ENCODE measurements at places on chromosomes 6 and 20.

- DNase-seq, result no peak
Measured at GRCh38 chr6:109039795-109040194, 54.9 kb downstream of the SESN1 start.

- no peak for DNase-seq
Measured at GRCh38 chr6:132465530-132466485, 47.1 kb downstream of the STX7 start.

DNA sequence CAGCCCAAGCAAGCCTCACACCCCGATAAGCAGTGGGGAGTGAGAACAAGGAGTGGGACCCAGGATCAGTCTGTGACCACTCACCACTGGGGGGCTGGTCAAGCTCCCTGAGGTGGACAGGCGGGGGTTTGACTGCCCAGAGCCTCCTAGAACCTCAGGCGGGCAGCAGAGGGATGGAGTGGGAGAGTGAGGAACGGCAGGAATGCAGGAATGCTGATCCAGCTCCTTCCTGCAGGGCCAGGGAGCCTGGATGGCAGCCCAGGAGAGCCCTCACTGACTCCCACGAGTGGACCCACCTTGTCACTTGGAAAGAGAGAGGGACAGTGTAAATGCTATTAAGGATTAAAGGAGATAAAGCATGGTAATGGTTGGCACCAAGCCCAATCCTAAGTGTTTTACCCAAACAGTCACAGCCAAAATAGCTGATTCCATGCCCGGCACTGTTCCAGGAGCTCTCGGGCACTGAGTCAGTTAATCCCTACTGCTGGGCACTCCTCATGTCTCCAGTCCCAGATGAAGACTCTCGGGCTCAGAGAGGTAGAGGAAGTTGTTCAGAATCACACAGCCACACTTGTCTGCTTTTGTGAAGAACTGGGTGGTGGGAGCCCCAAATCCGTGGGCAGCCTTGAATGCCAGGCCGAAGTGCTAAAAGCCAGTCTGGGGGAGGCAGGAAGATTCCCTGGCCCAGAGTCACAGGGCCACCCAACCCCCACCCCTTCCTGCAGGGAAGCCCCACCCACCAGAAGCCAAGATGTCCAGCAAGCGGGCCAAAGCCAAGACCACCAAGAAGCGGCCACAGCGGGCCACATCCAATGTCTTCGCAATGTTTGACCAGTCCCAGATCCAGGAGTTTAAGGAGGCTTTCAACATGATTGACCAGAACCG, 3.1 kb downstream of the MYL9 start:
- no peak for DNase-seq

DNA sequence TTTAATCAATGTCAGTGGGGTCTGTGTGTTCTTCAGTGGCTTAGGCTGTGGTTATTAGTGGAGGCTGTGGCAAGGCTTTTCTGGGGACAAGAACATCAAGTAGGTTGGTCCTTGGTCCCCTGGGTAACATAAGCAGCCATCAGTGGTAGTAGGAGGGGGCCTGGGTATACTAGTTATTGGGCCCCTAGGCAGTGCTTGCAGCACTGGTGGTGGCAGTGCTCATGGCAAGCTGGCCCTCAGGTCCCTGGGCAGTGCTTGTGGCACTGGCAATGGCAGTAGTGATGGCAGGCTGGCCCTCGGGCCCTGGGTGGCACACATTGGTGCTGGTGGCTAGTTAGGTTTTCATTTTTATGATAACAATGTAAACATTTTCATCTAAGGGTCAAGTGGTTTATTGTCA, 32.5 kb upstream of the MAS1 start:
- no peak for DNase-seq

DNA sequence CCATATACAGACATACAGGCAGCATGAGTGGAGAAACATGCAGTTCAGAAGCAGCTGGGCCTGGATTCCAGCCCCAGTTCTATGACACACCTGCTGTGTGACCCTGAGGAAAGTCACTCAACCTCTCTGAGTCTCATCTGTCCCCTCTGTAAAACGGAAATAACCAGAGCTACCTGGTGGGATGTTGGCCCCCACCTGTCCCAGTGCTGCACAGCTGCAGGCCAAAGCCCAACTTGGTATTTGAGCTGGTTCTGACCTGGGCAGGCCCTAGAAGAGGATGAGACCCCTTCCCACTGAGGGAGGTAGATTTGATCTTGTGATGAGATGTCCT, 55.5 kb downstream of the PPP1R16B start:
- DNase-seq, result no peak

GRCh38 chr20:9555781-9556180, 41.4 kb downstream of the LAMP5 start:
- DNase-seq, result no peak

DNA sequence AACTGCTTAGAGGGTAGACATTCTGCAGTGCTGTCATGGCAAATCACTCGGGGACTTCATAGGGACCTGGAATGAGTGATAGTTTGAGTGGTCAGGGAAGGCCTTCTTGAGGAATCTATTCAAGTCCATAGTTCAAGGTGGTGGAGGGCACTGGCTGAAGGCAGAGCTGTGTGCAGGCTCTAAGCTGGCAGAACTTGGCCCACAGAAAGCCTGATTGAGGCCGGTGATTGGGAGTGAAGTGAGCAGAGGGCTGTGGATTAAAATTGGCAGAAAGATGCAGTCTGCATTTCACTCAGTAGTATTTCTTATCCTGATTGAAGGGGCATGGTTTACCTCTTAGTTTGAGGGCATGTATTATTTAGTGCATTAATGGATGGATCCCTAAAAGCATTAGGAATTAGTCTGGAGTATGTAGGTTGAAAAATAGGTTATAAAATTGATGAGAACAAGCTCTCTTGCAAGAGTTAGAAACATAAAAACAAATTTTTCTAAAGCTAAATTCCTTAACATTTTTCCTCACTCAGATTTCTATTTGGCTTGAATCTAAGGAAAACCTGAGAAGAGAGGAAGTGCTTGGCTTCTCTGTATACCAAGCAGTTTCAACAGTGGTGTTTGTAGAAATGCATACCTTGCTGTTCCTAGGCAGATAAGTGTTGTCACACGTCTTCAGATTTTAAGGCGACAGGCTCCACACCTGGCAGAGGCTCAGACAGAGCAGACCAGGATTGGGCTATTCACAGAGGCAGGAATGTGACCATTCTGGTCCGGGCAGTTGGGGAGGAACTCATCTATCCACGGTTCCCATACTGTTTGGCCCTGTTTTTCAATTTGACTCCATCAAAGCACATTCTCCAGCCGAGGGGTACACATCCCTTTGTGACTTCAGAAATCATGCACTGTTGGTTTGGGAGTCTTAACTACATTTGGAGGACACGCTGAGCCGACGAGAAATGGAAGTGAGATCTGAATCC, 45.2 kb downstream of the UTRN start:
- DNase-seq, result no peak

- no peak for DNase-seq
Measured at GRCh38 chr20:32807706-32808105, 12.0 kb upstream of the MAPRE1 start.

DNA sequence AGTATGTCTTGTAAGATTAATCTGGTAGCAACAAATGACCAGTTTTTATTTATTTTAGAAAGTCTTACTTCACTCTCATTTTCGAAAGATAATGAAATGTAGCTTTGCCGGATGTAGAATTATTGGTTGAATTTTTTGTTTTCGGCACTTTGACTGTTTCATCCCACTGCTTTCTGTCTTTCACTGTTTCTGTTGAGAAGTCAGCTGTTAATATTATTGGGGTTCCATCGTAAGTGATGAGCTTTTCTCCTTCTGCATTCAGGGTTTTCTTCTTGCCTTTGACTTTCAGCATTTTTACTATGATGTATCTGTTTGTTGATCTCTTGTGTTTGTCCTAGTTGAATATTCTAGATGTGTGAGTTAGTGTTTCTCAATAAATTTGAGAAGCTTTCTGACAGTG, 383.4 kb downstream of the PAX1 start:
- DNase-seq, result no peak

GRCh38 chr20:35395728-35396127, 16.0 kb downstream of the UQCC1 start:
- no peak for DNase-seq

- no peak for DNase-seq
Measured at GRCh38 chr6:170095273-170095981, 195.5 kb downstream of the DLL1 start.

DNA sequence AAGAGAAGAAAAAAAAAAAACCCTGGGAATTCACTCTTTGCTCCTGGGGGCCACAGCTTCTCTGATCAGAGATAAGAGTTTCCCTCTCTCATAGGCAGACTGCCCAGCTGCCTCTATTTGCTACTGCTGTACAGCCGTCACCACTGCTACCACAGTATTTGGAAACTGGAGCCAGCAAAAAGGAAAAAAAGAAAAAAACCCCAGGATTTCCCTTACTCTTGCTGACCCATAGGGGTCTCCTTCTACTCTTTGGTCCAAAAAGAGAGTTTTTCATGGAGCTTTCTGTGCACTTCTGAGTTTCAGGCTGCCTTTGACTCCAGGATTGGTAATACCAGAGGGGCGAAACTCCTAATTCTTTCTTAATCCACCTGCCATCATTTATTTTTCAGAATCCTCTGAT, 89.7 kb downstream of the MDGA1 start:
- DNase-seq, result no peak

DNA sequence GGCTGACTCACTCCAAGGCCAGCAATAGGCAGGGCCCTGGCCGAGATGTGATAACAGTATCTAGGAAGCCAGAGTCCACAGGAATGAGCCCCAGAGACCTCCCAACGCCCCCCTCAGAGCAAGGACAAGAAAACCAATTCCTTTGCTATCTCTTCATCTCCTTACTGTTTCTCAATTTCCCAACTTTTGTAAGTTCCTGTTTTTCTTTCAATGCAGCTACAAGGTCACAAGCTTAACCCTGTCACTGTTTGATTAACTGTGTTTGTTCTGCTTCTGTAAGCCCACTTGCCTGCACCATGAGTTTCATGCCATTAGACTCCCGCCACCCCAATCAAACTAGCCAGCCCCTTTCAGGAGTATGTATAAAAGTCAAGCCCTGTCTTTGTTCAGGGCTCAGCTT, 3.5 kb downstream of the FKBP1C start:
- no peak for DNase-seq

GRCh38 chr6:89675949-89676748, 37.6 kb upstream of the LYRM2 start:
- no peak for DNase-seq

GRCh38 chr6:8030920-8031319, 33.3 kb downstream of the BLOC1S5 start:
- no peak for DNase-seq

GRCh38 chr6:106173124-106173879, 87.2 kb downstream of the PRDM1 start:
- no peak for DNase-seq

GRCh38 chr6:142339968-142340658, 38.3 kb downstream of the ADGRG6 start:
- DNase-seq, result no peak

DNA sequence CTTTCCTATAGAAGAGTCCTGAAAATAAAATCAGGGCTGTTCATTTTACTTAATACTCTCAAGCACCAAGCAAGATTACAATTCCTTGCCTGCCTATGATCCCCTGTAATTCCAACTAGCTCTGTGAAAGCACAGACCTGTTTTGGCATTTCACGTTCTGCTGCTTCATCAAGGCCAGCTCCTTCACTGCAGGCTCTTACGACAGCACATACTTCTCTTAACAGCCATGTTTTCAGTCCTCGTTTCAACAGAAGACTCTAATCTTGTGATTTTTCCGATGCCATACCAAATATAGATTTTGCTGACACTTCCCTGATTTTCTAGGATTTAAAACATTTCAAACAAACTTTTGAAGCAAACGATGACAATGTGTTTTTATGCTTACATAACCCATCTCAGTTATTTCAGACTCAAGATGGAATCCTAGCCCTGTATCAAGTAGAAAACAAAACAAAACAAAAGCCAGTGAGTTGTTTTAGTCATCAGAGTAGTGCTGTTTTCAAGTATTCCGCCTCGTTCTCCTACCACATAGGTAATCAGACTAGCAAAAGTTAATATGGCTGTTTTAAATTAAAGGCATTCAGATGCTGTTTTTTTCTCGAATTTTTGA, 616.5 kb upstream of the CITED2 start:
- no peak for DNase-seq

GRCh38 chr6:21185861-21186478, 407.6 kb upstream of the SOX4 start:
- DNase-seq, result no peak

DNA sequence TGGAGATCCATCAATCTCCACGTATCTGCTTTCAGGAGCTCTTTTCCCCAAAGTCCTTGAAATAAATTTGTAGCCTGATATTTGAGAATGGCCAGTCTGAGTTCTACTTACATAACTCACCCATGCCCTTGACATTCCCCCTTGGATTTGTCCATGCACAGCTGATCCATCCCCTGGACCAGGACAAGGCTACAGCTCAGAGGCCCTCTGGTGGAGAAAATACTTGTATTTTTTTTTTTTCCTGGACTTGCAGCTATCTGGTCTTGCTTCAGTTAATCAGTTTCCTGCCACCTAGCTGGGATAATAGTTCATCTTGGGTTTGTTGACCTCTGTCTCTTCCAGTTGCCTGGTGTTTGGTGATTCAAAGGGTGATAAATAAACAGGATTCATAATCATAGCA, 467.6 kb downstream of the DHX35 start:
- DNase-seq, result no peak

DNA sequence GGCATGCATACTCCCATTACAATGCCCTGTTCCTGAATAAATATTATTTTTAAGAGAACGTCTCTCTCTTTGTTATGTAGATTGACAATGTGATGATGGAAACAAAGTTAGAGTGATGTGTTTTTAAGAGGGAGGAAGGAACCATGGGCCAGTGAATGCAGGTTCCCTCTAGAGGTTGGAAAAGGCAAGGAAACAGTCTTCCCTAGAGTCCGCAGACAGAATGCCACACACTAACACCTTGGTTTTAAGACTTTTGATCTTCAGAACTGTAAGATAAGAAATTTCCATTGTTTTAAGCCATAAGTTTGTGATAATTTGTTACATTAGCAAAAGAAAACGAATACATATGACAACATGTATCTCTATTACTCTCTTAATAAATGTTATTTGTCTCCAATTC, 4.7 kb upstream of the CENPW start:
- no peak for DNase-seq

DNA sequence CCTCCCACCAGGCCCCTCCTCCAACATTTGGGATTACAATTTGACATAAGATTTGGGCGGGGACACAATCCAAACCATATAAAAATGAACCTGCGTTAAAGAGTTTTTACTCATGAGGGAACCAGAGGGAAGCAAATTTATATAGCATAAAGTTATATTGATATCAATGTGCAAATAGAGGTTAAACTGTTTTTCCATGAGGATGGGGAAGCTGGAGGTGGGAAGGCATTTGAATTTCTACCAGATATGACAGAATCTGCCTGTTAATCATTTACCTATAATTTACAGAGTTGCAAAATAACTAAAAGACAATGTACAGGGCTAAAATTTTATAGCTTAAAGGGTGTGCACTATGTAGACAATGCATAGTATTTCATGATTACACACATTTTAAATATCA, 322.0 kb upstream of the FKBP1C start:
- no peak for DNase-seq

Data from stimulated activated naive B cell treated with anti-CD40 and anti-IgM and Interleukin-4, amounts not matched to agents 10 μg/mL and 1 μg/mL and 100 μg/mL, for 72 hours (primary cell).